ENCODE measurements at places on chromosomes 1 and 21.
A peak's percentile ranks its signal among the peaks of the same experiment; 100 is the strongest.

DNA sequence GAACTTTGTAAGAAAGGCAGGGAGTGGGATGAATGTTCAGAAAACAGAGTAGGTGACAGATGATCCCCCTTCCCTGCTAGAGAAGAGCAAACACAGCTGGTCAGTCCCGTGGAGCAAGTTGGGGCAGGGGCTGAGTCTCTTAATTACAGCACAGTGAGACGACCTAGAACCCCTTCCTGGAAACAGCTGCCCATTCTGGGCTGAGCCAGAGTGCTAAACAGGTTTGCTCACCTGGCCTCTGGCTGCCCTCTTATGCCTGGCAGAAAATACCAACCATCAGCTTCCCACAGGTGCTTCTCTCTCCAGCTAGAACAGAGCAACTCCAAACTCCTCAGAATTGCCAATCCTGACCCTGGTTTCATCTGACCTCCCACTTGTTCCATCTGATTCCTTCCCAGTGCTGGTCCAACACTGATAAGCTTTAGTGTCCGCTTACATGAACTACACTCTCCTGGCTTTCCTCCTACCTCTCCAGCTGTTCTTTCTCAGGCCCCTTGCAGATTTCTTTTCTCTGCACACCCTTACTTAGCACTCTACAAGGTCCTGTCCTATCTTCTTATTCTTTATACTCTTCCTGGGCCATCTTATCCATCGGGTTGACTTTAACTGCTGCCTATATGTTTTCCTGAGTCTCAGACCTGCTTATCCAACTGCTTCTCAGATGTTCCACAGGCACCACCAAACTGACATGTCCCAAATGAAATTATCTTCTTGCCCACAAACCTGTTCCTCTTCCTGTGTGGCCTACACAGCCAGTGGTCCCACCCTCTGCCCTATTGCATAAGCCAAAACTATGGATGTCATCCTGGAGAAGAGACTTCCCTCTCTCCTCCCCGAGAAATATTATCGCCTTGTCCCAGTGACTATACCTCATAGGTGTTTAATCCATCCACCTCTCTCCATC is 22.6 kb upstream of the COL9A2 start:
- DNase-seq, result no peak

- no peak for DNase-seq
These were observed 128.6 kb upstream of the COL6A1 start for GRCh38 chr21:45852886-45853400.

- no peak for DNase-seq
These were observed 10.6 kb downstream of the RXRG start for GRCh38 chr1:165434281-165434680.

GRCh38 chr1:38831731-38832369 is 27.7 kb downstream of the RRAGC start:
- no peak for DNase-seq

DNA sequence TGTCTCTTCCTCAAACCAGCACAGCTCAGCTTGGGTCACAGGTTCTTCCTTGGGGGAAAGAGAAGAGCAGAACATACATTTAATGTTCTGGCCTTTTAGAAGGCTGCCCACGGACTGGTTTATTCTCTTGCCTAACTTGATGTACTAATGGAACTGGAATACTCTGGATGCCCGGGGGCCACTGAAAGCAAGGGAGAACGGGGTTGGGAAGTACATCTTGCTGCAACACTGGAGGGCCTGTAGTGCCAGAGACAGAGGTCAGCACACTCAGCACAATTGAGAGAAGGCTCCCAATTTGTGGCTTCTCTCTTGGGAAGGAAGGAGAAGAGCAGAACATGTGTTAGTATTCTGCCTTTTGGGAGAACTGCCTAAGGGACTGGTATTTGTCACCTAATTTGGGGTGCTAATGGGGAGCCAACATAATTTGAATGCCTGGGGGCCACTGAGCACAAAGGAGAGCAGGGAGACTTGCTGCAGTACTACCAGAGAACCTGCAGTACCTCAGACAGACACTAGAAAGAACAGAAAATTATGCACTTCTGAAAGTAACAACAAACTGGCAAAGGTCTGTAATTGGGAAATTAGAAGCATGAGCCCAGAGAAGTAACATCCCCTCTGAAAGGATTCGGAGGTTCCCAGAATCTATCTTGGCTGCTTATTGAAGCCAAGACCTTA is 14.1 kb downstream of the ZNF691 start:
- no peak for DNase-seq

DNA sequence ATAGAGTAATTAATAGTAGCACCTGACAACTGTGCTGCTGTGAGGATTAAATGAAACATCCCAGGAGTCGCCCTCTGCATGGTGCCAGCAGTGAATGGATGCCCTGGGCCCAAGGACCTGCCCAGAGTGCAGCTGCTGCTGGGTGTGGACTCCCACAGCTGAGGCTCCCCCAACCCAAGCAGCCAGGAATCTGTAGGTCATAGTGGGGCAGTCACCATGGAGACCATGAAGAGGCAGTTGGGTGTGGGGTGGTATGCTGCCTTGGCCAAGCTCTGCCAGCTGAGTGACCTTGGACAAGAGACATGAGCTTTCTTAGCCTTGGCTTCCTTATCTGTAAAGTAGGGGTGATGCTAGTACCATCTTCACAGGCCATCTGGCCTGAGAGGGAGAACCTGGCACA is 9.4 kb downstream of the OLIG2 start:
- no peak for DNase-seq

GRCh38 chr21:20527731-20528460 is 470.3 kb upstream of the NCAM2 start:
- no peak for DNase-seq

GRCh38 chr1:164786980-164787833 is 228.2 kb downstream of the PBX1 start:
- DNase-seq, result peak; percentile 57

DNA sequence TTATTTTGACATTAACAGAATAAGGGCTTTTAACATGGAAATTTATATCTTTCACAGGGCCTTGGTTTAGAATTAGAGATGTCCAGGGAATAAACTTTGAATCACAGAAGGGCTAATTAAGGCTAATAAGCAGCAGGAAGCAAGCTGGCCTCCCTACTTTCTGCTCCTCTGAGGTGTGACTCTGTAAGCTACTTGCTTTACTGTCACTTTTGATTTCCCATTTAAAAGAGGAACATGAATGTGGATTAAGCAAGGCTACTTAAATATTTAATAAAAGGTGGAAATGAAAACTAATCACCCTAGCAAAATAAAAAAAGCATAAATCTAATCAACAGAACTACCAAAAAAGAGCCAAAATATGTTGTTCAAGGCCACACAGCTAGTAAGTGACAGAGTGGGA is 28.9 kb upstream of the CD5L start:
- no peak for DNase-seq

DNA sequence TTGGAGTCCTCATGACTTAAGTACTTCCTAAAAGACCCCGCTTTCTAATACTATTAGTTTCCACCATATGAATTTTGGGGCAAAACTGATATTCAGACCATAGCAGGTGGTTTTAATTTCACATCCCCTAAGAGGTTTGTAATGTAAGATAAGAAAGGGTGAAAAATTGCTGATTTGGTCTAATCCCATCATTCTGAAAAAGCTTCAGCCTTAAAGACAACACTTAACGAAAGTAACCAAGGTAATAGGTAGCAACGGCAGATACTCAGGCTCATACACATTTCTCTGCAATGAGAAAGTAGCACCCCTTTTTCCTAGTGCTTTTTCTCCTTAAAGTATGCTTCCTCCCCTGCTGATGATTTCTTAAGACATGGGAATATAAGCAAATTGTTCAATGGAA is 376.9 kb upstream of the LYPLAL1 start:
- DNase-seq, result no peak

DNA sequence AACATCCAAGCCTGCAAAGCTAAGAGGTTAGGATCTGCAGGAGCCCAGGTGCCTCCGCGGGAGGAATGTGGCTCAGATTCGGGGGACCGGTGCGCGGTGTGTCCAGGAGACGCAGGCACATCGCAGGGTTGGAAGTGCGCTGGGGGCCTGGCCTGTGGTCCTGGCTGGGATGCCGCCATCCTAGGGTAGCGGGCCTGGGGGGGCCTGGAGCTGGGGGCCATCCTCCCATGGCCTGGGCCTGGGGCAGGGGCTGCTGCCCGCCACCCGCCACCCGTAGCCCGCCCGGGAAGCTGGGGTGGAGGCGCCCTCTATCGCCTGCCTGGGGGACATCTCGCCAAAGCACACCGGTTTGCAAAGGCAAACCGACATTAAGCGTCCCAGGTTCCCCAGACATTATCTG is 170.6 kb upstream of the ARHGEF16 start:
- DNase-seq, result peak; percentile 19

DNA sequence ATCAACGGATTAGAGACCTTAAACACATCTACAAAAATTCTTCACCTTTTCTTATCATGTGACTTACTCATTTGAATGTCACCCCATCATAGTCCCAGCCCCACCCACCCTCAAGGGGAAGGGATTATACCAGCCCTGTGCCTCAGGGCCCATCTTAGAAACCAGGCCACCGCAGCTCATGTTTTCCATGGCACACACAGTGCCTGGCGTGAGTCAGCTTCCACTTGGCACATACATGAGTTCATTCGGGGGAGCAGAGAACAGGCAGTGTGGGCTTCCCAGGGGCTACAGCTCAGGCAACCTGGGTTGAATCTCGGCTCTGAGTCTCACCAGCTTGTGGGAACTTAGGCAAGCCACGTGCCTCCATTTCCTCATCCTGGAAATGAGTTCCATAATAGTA is 310.6 kb downstream of the NPHP4 start:
- no peak for DNase-seq

DNA sequence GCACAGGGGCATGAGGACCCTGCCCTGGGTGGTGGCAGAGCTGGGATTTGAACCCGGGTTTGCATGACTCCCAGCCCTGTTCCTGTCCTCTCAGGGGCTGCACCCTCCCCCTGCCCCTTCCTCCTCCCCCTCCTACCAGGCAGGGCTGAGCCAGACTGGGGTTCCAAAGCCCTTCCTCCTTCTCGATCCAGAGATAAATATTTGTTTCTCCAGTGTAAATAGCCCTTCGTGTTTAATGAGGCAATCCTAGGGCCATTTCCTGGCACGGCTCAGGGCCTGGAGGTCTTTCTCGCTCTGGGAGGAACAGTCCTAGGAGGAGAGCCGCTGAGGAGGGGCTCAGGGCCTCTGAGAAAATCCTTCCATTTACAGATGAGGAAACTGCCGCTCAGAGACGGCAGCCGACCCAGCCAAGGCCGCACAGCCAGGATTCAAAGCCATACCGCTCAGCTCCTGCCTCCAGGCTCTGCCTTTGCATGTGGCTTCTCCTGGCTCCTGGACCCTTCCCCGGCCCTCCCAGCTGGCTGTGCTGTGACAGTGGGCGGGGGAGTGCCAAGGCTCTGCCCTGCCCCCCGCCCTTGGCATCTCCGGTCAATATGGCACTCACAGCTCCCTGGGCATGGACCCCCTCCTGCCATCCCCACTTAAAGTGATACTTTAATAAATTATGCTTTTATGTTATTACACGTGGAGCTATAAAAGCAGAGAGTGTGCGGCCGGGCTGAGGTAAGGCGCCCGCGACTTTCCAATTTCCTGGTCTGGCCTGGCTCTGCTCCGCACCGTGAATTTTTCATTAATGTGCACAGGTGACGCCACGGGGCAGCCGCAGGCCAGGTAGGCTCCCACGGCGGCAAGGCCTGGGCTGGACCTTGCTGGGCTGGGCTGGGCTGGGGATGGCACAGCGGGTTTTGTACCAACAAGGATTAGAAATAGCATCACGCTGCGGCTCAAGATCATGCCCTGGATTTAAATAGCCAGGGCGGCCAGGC is 114.7 kb upstream of the WNT4 start:
- no peak for DNase-seq

DNA sequence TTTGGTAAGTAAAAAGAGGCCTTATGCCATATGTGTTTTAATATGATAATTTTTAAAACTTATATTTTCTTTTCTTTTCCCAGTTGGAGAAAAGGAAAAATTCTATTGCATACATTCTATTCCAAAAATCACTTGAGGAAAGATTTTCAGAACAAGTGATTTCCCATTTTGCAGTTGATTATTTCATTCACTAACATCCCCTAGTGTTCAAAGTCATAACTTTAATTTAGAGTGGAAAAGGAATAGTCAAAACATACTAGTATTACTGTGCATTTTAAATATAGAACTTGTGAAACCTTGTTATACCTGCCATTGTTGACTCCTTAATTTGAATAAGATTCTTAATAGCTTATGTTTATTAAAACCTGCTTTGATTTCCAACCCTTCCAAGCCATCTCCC is 1157.6 kb upstream of the ADGRL4 start:
- DNase-seq, result no peak

GRCh38 chr1:224189561-224189960 is 6.5 kb downstream of the DEGS1 start:
- DNase-seq, result no peak

DNA sequence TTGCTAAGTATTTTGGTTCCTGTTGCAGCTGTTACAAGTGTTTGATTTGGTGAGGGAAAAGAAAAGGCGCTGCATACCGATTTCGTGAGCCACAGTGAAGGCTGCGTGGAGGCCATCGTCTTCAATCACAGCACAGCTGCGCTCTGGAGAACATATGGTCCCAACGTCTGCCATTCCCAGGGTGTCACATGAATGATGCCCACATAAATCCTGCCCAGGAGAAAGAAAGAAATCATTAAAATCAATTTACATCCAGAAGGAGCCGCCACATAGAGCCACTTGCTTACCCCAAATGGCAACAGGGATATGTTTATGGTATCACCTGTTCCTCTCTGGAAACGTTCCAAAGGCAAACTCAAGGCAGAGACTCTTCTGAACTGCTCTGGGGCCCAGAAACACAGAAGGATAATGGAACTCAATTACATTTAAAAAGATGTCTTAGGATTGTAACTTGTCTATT is 12.2 kb downstream of the ADAMTS5 start:
- no peak for DNase-seq

DNA sequence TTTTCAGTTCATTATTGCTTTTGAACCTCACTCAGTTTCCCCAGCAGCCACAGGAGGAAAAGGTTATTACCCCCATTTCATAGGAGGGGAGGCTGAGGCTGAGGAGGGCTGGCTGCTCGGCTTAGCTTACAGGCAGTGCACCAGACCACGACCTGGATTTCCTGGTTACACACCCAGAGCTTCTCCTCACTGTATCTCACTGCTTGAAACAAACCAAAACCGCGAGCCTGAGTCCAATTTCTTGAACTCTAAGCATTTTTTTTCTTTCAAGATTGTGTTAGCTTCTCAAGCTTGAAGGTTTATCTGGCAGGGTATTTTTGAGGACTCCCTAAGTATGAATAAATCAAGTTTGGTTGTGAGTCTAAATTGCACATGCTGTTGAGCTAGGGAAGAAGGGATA is 188.9 kb upstream of the EDN2 start:
- DNase-seq, result peak; percentile 70

DNA sequence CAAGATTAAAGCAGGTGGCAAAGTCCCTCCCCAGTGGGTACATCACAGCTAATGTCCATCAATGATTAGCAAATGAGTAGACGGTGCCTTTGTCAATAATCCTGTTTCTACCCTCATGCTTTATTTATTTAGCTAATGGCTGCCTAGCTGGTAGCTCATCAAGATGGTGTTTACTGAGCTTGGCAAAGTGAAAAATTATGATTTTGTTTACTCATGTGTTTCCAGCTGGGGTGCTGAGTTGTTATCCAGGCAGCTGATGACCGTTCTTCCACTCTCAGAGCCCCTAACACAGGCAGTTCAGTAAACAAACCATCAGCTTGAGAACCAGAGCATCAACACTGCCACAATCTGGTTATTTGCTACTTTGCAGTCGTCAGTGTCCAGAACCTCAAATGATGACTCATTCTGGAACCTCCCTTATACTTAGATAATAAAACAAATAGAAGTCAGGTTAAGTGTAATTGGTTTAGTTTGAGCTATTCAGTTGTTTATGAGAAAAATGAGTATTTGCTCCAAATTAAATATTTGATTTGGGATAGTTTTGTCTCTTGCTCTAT is 163.9 kb downstream of the ST6GALNAC5 start:
- DNase-seq, result no peak
